ENCODE measurements at places on chromosomes 3 and 15.

- DNase-seq = peak; percentile 4
These were observed 221.4 kb downstream of the FAM43A start for GRCh38 chr3:194906970-194907629.

DNA sequence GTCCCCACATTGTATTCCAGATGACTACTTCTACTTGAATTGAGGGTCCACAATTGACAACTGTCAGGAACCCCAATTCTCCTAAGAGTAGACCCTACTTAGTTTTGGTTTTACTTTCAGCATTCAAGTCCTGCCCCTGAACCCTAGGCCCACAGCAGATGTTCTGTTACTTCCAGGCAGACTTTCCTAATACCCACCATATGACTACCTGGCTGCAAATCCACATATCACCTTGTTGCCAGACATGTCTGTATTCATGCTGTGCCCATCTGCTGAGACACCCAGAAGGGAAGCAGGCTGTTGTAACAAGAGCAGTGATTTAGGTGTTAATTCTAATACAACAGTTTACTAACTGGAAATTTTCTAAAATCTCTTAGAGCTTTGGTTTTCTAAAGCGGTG is 235.1 kb upstream of the CCDC54 start:
- DNase-seq = no peak

GRCh38 chr3:12807066-12807465 is 10.6 kb downstream of the CAND2 start:
- no peak for DNase-seq

GRCh38 chr3:3170998-3171397 is 8.5 kb downstream of the CRBN start:
- DNase-seq = peak; percentile 40

DNA sequence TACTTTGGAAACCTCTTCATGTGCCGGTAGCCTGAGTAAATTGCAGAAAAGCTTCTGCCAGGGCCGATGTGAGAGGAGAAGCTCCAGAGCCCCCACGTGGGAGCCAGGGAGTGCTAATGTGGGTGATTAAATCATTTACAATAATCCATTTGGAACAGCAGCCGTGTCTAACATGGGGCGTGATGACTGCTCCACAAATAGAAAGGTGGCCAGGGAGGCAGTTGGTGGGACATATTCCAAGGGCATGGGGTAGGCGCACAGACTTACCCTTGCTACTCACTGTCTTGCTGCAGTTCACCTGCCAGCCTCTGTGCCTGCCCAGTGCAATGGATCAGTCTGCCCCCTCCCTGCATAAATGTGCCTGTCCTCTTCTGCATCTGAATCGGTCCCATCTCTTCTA is 39.3 kb upstream of the INSYN1 start:
- no peak for DNase-seq

GRCh38 chr3:49723296-49723627 is 489 bp downstream of the GMPPB start:
- peak; percentile 60 for DNase-seq

GRCh38 chr3:62318752-62319569 is 54.4 kb downstream of the FEZF2 start:
- DNase-seq = peak; percentile 89

DNA sequence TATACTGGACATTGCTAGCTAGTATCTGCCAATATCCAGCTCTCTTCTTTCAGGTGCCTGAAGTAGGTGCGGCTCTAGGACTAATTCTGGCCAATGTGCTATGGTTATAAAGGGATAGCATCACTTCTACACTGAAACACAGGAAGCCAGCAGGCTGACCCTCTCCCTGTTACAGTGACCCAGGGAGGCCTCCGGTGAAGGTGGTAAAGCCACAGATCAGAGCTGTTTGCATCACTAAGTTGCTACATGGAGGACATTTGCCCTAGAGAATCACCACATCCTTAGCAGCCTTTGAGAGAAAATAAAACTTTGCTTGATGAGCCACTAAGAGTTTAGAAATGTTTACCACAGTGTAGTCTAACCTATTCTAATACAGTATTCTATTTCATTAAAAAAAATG is 161.4 kb downstream of the CHST2 start:
- DNase-seq = no peak

DNA sequence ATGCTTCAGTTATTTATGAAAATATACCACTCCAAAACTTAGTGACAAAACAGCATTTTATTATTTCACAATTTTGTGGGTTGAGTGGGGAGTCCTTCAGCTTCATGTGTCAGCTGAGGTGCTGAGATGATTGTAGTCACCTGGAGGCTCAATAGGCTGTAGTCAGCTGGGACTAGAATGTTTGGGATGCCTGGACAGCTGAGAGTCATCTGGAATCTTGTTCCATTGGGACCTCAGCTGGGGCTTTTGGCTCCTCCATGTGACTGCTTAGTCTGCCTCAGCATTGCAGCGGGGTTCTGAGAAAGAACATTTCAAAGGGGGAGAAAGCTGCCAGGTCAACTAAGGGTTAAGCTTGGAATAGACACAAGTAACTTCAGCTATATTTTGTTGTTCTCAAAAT is 13.4 kb downstream of the STT3B start:
- peak; percentile 37 for DNase-seq

- DNase-seq = no peak
These were observed 156.2 kb downstream of the ADAMTSL3 start for GRCh38 chr15:83810110-83810509.

GRCh38 chr3:126339466-126339865 is 17.7 kb downstream of the KLF15 start:
- DNase-seq = no peak

DNA sequence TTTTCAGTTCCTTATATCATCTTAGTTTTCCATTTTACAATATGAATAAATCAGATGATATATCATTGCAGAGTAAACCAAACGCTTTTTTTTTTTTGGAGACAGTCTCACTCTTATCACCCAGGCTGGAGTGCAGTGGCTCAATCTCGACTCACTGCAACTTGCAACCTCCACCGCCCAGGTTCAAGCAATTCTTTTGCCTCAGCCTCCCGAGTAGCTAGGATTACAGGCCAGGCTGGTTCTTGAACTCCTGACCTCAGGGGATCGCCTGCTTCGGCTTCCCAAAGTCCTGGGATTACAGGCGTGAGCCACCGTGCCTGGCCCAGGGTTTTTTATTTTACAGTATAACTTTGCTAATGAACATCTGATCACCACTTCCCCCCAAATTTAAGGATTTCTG is 5.9 kb upstream of the EBLN2 start:
- no peak for DNase-seq

GRCh38 chr3:10981961-10982360 is 10.6 kb upstream of the SLC6A1 start:
- DNase-seq = no peak

DNA sequence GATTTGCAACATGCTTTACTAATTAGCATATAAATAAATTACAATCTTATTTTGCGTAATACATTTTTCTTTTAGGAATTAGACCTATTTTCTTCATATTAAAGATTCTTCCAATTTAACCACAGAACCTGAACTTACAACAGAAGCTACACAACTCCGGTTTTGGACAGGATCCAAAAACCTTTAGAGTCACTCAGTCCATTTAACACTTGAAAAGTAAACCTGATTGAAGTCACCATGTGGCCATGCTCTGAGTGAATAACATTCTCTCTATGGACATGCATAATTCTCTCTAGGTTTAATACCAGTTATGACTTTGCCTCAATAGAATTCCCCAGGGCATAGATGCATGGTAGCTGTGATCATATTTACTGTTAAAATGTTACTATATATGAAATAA is 751.0 kb downstream of the VGLL3 start:
- no peak for DNase-seq

- no peak for DNase-seq
These were observed 27.4 kb downstream of the PHC3 start for GRCh38 chr3:170154084-170154483.

DNA sequence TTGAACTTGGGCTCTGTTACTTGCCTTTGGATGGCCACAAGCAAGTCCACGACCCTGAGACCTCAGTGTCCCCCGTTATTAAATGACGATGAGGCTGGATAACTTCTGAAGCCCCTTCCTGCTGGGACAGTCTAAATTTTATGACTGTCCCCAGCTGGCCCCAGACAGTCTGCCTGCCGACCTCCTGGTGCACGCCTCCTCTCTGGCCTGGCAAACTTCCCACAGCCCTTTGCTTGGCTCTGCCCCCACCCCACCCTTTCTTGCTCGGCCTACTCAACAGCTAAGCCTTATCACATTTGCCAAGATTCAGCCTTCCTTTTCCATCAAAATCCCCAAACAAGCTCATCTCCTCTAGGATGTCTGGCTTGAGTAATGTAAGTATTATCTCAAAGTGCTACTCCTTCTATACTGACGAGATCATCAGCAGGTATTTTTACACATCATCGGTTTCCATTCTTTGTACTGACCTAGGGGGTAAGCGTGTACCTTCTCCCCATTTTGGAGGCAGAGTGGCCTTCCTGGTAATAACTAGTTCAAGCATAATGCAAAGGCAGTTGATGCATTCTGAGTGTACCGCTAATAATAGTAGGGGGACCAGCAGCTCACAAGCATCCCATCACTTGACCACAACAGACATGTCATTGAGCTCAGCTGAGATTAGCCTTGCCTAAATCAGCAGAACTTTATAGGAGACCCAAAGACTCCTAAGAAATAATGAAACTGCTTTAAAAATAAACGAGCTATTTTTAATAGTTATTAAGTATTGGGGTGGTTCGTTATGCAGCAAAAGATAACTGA is 120.8 kb upstream of the HACD2 start:
- DNase-seq = no peak

GRCh38 chr3:120160050-120160449 is 65.8 kb upstream of the GSK3B start:
- DNase-seq = peak; percentile 95

- no peak for DNase-seq
These were observed 123.3 kb upstream of the MME start for GRCh38 chr3:154956815-154957214.

DNA sequence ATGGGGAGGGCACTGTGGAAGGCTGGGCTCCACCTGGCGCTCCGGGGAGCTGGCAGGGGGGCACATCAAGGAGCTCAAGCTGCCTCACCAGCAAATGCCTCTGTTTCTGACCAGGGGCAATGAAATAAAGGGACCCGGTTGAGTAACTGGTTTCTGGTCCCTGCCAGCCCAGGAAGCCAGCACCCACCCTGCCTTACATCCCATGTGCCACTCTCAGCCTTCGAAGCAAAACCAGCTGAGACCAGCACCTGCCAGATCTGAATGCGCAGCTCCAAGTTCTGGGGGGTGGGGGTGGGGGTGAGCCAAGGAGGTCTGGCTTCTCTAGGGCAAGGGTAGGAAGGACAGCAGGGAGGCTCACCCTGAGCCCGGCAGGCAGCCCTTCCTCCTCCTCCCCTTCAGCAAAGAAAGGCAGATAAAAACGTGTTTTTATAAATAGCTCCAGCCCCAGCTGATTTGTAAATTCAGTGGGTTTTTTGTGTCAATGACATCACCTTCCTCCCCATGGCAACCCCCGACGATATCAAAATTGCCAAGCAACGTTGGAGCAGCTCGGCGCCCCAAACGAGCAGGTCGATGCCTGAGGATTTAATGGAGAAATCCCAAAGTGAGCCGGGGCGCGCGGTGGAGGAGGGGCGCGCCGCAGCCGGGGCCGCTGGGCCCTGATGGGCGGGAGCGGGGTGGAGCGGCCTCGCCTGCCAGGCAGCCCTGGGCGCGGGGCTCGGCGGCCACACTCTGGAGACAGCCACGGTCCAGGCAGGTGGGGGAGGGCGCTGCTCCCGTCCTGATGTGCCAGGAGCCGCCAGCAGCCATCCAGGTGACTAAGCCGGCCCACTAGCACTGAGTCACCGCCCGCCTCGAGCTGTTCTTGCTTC is at the start of gene PAK6:
Gene PAK6, plus strand, starts transcription at position 532 of the 872 bp plus-strand sequence. CDS start 25,723 bp downstream, outside the sequence.
- peak; percentile 53 for DNase-seq

GRCh38 chr3:35789042-35789831 is 149.9 kb downstream of the ARPP21 start:
- DNase-seq = no peak

DNA sequence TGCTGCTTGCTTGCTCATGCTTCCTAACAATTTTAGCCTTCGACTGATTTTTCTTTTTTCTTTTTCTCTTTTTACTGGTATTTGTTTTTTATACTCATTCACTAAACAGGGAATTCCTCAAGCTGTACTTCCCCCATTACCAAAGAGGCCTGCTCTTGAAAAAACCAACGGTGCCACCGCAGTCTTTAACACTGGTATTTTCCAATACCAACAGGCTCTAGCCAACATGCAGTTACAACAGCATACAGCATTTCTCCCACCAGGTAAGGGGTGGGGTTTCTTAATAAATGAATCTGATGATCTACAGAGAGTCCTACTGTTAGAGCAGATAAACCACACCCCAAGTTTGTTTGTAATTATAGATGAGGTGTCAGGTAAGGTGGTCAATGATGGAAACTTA is 178.8 kb downstream of the MBNL1 start:
- no peak for DNase-seq

- DNase-seq = no peak
These were observed 454.2 kb downstream of the GABRB3 start for GRCh38 chr15:26318689-26319088.

DNA sequence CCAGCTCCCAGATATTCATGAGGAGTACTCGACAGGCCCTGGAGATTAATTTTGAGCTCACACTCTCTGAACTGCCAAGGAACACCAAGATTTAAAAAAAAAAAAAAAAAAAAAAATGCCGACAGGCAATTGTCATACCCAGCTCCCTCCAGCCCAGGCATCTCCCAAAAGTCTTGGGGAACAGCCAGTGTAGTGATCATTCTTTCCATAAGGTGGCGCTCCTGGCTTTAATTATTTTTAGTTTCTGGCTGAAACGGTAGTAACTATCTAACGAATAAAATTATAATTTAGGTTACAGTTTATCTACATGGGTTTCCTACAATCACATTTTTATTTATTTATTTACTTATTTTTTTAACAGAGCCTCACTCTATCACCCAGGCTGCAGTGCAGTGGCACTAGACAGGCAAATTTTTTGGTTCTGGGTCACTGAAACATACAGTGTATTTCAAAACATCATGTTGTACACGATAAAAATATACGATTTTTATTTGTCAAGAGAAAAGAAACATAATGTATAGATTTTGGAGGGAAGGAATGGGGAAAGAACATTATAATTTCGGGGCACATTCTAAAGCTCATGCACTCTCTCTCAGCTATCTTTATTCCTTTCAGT is 157.3 kb downstream of the ADAMTS9 start:
- DNase-seq = peak; percentile 61

DNA sequence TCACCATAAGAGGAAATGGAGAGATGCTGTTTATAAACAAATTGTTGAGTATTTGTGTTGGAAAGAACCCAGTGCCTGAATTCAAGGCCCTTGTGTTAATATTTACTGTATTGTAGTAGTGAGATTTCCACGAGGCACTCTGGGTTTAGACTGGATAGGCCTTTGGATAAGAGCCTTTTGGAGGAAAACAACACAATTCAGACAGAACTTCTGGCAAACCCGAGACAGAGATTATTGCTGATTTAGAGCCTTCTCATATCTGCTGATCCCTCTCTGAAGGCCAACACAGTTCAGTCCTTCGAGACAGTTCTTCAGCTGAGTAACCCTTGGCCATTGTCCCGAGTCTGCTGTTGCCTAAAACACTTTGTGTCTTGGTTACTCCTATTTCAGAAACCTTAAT is 55.7 kb downstream of the LMCD1 start:
- DNase-seq = peak; percentile 71

DNA sequence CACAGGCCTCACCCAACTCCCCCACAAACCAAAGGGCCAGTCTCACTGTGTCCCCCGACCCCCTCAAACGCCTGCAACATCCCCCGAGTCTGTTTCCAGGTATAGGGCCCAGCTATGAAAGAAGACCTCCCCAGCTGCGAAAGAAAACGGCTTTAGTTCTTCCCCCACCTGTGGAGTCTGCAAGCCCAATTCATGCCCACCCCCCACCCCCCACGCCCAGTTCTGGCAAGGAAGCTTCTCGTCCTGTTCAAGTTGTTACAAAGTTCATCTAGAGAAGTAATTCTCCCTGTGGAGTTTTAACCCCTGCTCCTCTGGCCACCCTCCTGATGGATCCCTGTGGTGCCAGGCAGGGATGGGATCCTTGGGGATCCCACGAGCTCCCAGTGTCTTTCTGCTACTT is 54.4 kb downstream of the CCDC66 start:
- no peak for DNase-seq

Data from mesenchymal stem cell (in vitro differentiated cells and primary cell).